Stimulated activated CD8-positive, alpha-beta memory T cell treated with anti-CD3 and anti-CD28 coated beads, Interleukin-7, amount 100 ng/mL, for 48 hours (primary cell): ENCODE measurements at places on chromosomes 3 and 15.

- no peak for DNase-seq
These were observed 18.1 kb upstream of the ALDH1A3 start for GRCh38 chr15:100861511-100861991.

GRCh38 chr15:85354461-85354860 is 25.9 kb upstream of the AKAP13 start:
- DNase-seq: no peak

DNA sequence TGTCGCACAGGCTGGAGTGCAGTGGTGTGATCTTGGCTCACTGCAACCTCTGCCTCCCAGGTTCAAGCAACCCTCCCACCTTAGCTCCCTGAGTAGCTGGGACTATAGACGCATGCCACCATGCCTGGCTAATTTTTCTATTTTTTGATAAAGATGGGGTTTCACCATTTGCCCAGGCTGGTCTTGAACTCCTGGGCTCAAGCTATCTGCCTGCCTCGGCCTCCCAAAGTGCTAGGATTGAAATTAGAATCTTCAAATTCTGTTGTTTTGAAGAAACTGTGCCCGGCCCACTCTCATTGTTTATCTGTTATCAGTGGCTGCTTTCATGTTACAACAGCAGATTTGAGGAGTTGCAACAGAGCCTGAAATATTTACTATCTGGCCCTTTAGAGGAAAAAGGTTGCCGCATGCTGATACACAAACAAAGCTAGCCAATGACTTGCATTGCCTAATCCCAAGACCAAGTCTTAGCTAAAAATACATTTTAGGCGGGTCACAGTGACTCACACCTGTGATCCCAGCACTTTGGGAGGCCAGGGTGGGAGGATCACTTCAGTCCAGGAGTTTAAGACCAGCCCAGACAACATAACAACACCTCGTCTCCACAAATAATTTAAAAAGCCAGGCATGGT is 43.2 kb upstream of the PPP4R2 start:
- DNase-seq: no peak

GRCh38 chr3:134646086-134646485 is 4.7 kb downstream of the KY start:
- no peak for DNase-seq

DNA sequence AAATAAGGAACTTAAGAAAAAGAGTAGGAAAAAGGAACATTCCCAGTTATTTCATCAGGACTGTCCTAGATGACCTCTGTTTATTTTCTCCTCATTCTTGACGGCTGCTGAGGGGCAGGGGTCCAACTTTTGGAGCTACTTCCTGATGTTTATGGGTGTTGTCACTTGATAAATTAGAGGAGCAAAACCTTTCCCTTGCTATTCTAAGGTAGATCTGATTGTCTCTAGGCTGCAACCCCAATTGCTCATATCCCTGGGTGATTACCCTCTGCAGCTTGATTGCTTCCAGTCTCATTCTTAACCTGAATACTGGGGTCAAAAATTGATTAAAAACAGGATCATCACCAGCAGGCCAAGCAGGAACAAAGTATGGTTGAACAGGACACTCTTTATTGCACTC is 311.0 kb upstream of the NDN start:
- DNase-seq: no peak

DNA sequence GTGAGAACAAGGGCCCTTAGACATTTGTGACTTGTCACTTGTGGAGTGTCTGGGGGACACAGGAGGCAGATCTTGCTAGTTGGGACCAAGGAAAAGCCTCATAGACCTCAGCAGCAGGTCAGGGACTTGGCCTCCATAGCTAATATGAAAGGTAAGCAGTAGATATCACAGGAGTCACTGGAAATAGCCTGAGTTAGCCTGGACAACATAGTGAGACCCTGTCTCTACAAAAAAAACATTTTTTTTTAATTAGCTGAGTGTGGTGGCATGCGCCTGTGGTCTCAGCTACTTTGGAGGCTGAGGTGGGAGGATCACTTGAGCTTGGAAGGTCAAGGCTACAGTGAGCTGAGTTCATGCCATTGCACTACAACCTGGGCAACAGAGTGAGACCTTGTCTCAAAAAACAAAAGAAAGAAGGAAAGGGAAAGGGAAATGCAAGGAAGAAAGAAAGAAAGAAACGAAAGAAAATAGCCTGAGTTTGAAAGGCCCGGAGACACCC is 37.1 kb upstream of the CLK3 start:
- DNase-seq: no peak

DNA sequence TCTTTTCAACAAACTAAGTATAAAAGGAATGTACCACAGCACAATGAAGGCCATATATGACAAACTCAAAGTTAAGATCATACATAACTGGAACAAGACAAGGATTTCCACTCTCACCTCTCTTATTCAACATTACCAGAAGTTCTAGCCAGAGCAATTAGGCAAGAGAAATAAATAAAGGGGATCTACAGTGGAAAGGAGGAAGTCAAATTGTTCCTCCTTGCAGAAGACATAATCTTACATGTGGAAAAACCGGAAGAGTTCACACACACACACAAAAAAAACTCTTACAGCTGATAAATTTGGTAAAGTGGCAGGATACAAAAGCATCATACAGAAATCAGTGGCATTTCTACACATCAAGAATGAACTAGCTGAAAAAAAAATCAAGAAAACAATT is 277.9 kb downstream of the MCTP2 start:
- no peak for DNase-seq

GRCh38 chr3:10007126-10007782 is 19.0 kb upstream of the FANCD2 start:
- no peak for DNase-seq

GRCh38 chr15:40302288-40302886 is 5.3 kb downstream of the PLCB2 start:
- no peak for DNase-seq

GRCh38 chr3:77807312-77807711 is 767.4 kb downstream of the ROBO2 start:
- no peak for DNase-seq

DNA sequence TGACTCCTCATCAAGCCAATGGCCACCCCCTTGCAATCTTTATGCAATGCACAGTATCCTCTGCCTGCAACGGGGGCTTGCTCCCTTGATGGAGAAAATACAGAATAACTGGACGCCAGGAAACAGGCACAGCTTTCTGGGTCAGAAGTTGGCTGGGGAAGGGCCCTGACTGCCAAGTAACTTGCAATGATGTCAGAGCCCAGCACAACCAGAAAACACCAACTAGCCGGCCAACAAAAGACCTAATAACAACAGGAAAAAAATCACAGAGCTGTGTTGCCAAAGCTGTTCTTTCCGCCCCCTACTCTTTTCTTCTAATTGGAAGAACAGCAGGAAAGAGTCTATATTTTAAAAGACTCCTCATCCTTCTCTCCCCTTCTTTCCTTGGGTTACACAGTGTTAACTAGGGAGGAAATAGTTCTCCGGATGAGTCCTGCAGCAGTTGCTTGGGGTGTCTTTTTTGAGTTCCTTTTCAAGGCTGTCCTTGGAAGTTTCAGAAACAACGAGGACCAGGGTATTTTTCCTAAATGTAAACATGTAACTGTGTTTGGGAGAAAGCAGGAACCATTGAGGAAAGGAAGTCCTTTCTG is 1.4 kb upstream of the SEMA6D start:
- no peak for DNase-seq

- no peak for DNase-seq
These were observed 110.8 kb downstream of the ADCY5 start for GRCh38 chr3:123337948-123338619.

- no peak for DNase-seq
These were observed 105.5 kb upstream of the WNT5A start for GRCh38 chr3:55592572-55592971.

- no peak for DNase-seq
These were observed 186.7 kb upstream of the SLC2A2 start for GRCh38 chr3:171213178-171213577.

- DNase-seq: no peak
These were observed 7.5 kb downstream of the SOX2 start for GRCh38 chr3:181718987-181719911.

- DNase-seq: no peak
These were observed 4.0 kb downstream of the NPTN start for GRCh38 chr15:73628976-73629797.

GRCh38 chr3:18812316-18812715 is 336.0 kb upstream of the KCNH8 start:
- DNase-seq: no peak

DNA sequence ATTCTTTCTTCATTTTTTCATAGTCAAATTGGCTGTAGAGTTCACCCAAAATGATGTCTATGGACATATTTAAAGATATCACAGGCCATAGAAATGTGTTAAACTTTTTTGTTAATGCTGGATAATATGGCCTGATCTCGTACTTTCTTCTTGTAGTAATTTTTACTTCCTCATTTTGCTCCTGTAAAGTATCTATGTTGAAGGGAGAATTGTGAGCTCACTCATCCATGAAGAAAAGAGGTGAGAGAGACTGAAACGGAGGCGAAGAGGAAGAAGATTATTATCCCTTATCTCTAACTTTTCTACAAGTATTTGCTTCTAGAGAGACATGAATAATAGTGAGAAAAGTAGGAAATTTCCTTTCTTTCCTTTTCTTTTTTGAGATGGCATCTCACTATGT is 613.8 kb upstream of the TBL1XR1 start:
- DNase-seq: no peak

DNA sequence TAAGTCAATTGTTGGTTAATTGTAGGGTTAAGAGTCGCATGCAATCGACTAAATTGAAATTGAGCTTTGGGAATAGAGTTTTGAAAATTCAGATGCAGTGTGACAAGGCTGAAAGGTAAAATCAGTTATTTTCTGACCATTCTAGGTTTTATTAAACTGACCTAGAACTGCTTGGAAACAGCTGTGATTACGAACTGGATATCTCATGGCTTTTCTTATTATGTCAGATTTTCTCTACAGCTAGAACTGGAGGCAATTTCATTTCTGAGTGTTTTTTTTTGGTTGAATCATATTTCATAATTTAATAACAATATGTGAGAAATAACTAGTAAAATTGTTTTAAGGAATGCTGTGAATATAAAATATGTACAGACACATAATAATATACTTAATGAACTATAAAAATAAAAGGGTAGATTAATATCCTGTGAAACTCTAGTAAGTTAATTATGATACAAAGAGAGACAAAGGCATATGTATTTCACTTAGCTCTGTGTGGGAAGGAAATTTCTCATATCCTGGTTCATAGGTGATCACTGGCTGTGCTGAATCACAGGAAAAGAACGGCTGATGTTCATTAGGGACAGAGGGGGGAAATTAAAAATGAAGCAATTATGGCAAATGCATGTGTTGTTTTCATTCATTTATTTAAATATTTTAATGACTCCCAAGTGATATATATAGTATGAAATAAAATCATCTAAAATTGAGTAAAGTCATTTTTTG is 403.2 kb downstream of the ZIC1 start:
- DNase-seq: no peak

- DNase-seq: no peak
These were observed 410.6 kb downstream of the FOXP1 start for GRCh38 chr3:71172951-71173350.

GRCh38 chr3:187186801-187187421 is 10.4 kb upstream of the RTP1 start:
- DNase-seq: no peak

- no peak for DNase-seq
These were observed 2.1 kb upstream of the TMEM212 start for GRCh38 chr3:171840811-171841619.

DNA sequence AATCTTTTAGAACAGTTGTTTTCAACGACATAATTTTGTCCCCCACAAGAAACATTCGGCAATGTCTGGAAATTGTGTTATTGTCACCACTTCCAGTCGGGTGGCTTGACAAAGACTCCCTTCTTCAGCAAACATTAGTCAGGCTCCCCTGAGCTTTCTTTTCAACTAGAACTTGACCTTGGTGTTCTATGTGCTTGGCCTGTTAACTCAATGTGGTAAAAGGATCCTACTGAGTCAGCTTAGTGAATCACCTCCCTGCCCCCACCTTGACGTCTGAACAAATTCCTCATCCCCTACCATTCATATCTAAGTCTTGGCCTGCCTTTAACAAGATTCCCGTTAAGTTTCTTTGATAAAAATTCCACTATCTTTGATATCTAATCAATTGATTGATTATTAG is 465.0 kb upstream of the ROBO1 start:
- DNase-seq: no peak

GRCh38 chr15:63494408-63494807 is 10.0 kb upstream of the USP3 start:
- no peak for DNase-seq

DNA sequence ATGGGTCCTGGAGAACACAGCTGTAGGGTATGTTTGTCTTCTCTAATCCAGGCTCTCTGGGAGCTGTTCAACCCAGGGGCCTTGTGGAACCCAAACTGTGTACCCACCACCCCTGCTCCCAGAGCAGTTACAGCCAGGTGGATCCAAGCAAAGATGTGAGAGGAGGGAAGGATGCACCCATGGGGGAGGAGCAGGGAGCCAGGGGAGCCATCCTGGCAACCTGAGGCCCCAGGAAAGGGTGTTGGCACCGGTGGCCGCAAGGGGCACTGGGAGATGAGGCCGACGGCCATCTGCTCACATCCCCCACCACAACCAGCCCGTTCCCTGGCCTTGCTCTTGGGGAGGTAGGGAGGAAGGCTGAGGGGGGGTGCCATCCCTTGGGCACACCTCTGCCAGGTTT is 43.2 kb downstream of the CMTM6 start:
- DNase-seq: no peak

GRCh38 chr15:78350058-78350457 is 9.9 kb downstream of the CRABP1 start:
- DNase-seq: no peak

DNA sequence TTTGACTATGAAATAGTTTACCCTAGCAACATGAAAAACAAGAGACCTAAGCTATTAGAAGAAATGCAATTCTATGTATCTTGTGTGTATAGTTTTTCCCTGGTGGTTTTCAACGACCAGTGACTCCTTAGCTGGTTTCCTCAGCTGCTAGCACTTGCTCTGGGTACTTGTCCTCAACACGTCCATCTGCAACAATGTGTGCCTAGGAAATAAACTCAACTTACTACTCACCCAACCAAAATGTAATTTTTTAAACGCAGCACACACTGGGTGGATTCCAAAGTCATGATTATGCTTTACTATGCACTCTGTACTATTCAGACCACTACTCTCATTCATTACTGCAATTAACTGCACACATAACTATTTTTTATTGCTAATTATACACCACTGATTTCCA is 31.0 kb downstream of the CPA3 start:
- no peak for DNase-seq

- no peak for DNase-seq
These were observed 247.8 kb upstream of the MCTP2 start for GRCh38 chr15:93983526-93983925.

GRCh38 chr15:40274350-40275274 is 8.3 kb downstream of the ANKRD63 start:
- DNase-seq: peak; percentile 72

DNA sequence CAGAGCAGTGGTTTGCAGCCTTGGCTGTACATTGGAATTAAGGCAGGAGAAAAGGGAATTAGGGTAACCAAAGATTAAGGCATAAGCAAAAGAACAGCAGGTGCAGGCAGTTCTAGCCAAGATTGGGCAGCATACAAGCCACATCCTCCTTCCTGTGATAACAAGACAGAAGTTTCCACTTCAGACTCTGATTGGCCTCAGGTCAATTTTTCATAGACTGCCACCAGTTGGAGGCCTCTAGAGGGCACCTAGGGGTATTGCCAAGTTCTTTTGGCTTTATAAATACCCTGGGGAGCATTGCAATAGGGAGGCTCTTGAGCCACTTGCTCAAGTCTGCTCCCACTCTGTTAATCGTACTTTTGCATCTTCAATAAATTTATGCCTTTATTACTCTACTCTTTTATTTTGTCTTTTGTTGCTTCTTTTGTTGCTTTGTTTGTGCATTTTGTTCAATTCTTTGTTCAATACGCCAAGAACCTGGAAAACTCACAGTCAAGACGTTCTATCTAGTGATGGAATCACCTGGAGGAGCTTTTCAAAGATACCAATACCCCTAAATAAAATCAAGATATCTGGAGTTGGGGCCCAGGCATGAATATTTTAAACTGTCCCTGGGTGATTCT is 32.2 kb upstream of the FMN1 start:
- DNase-seq: peak; percentile 10
